ENCODE measurements at places on chromosomes 5 and 9.

DNA sequence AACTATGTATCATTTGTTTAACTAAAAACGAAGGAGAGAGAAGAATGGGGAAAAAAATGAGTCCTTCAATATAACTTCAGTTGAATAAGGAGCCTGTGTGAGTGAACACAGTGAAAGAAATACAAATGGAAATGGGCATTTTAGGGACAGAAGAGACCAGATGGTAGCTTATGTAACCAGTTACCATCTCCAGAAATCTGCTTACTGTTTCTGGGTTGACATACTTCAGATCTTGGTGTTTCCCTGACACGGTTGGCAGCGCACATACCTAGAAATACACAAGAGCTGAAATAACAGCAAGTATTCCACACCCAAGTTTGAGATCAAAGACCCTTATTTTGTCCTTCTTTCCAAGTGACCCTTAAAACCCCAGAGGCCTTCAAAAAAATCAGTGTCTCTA lies 14.9 kb upstream of the GFRA3 start:
- no peak for DNase-seq

- DNase-seq: no peak
Observed at GRCh38 chr5:19676895-19677294, 311.1 kb downstream of the CDH18 start.

DNA sequence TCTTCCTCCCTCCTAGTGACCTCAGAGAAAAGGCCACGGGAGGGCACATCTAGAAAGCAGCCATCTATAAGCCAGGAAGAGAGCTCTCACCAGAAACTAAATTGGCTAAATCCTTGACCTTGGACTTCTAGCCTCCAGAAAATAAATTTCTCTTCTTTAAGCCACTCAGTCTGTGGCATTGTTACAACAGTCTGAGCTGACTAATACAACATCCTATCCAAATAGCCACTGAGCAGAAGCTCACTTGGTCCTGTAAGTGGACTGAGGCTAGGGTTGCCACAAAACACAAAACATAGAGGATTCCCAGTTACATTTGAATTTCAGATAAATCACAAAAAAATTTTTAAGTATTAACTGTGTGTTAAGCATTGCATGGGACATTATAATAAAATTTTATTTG lies 383.4 kb downstream of the MLLT3 start:
- no peak for DNase-seq

DNA sequence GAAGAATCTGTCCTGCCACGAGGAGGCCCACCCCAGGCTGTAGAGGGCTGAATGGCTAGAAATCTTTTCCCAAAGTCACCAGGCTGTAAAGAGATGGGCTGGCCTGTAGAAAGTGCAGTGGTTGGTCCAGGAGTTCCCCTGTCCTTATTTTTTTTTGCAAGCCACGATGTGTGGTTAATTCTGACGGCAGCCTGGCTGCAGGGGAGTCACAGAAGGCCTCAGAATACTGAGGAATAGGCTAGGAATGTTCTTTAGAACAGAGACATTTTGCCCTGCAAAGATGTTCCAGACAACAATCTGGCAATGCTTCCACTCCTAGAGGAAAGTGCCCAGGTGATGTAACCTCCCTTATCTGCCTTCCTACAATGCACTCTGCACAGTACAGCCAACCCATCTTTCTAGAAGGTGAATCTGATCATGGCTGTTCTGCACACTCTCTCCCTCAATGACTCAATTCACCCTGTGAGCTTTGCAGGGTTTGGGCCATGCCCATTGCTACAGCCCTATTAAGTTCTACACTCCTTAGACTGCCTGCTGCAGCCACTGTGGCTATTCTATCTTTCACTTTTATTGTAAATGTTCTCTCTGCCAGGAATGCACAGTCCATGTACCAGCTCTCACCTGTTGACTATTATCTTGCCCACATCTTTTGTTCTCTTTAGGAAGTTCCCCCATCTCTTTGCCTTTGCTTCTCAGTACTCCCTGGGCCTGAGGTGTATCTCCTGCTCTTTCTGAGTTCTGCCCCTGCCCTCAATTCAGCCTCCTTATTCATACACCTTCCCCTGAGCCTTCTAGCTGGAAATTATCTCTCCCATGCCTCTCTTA lies 377.8 kb upstream of the CLINT1 start:
- no peak for DNase-seq

DNA sequence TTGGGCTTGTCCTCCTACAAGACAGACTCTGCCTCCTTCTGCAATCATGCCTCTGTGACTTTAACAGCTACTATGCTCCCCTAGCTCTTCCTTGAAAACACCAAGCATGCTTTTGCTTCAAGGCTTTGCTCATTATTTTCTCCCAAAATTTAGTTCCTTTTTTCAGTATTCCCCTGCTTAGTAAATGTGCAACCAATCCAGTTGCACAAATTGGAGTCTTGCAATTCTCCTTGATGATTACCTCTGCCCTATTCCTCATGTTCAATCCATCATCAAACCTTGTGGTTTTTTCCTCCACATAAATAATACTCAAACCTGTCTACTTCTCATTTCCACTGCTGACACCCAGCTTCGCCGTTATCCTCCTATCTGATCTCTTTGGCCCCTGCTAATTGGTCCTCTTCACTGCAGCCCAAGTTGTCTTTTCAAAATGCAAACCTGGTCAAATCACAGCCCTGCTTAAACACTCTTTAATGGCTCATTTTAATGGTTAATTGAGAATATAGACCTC lies 296.3 kb downstream of the CWC27 start:
- no peak for DNase-seq

DNA sequence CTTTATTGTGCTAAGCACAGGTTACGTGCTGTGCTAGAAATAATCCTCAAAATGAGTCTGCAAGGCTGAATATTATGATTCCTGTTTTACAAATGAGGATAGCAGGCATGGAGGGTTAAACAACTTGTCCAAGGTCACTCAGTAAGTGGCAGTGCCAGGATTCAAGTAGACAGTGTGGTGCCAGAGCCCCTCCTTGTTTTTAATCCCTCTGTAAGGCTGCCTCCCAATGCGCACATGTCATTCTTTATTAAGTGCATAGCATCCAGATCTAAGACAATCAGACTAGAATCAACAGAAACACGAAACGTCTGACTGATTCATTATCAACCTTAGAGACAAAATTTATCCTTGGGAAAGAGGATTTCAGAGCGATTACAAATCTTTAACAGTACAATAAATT lies 199.6 kb downstream of the SMARCA2 start:
- no peak for DNase-seq

DNA sequence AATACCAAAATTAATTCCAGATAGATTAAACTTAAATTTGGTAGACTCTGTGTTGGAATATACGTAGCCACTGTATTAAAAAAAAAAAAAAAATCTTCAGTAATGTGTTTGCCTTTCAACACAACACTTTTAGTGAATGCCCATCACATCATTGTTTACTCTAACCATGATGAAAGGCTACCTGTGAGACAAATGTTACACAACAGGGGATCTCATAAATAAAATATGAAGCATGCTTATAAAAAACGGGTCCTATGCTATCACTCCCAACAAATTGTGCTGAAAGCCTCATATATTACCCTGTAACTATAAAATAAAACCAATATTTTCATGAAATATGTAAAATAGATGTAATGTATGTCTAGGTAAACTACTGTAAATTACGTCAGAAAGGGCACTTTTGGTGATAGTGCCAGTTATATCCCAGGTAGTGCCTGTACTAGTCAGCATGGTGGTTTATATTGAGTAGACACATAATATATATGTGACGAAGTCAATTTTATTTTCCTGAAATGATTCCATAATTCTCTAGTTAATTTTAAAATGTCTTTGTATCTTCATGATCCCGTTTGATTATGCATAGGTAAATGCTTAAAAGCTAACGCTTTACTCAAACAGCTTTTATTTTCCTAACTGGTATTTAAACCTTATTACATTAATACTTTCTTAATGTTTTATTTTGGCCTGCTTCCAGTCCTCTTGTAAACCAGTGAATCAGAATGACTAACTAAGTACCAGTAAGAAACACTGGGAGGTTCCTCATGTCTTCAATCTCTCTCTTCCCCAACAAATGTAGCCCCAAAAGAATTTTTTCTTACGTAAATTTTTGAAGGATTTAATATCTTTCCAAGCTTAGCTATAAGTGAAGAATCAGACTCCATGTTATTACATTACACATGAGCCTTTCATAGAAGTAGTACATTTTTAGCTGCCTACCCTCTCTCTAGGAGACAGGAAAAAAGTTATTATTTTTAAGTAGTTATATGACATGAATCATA lies 420.3 kb downstream of the GABRG2 start:
- no peak for DNase-seq

DNA sequence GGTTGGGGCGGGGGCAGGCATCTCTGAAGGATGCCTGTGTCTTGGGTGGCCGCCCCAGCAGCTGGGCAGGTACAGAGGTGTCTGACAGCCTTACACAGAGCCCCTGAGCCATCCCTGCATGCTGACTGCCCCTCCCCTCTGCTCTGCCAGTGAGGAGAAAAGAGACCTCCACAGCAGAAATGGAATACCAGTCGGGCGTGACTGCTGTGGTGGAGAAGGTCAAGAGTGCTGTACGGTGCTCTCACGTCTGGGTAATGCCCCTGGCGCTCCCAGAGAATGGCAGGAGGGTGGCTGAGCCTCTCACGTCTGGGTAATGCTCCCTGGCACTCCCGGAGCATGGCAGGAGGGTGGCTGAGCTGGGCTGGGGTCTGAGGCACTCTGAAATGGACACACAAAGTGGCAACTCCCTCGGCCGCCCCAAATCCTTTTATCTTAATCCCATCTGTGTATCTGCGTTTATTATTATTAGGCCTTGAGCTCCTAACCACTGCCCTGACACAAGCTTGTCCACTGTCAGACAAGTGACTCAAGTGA lies 2.5 kb upstream of the RABL6 start:
- no peak for DNase-seq

GRCh38 chr5:149745212-149745942 lies 15.3 kb downstream of the PPARGC1B start:
- DNase-seq: no peak

DNA sequence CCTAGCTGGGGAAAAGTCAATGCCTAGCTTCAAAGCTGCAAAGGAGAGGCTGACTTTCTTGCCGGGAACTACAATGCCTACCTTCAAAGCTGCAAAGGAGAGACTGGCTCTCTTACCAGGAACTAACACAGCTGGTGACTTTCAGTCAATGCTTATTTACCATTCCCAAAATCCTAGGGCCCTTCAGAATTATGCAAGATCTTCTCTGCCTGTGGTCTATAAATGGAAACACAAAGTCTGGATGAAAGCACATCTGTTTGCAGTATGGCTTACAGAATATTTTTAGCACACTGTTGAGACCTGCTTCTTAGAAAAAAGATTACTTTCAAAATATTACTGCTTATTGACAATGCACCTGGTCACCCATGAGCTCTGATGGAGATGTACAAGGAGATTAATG lies 259.4 kb downstream of the PLK2 start:
- DNase-seq: no peak

- DNase-seq: no peak
Observed at GRCh38 chr5:111498346-111498745, 14.0 kb downstream of the STARD4 start.

- no peak for DNase-seq
Observed at GRCh38 chr5:1245905-1246576, 20.9 kb downstream of the SLC6A18 start.

GRCh38 chr5:164358531-164359259 lies 853.3 kb downstream of the MAT2B start:
- no peak for DNase-seq

- peak; percentile 25 for DNase-seq
Observed at GRCh38 chr9:96038271-96038670, 162.8 kb downstream of the ERCC6L2 start.

- DNase-seq: no peak
Observed at GRCh38 chr5:32780508-32780919, 69.4 kb downstream of the NPR3 start.

DNA sequence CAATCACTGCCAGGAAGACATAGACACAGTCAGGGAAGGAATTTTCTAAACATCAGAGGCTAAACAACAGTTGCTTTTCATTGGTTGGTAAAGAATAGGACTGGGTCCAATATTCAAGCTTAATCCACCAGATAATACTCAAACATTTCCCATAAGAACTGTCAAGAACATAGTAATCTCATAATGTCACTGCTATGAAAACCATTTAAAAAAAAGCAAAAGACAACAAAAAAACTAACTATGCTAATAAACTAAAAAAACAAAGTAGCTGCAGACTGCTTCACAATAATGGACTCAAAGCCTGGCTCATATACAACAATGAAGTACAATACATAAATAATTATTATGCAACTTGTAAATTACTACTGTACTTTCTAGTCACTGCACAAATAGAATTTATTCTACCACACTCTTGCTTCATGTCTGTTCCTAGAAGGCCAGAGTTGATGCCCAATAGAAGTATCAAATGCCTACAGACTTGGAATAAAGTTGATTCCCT lies 148.7 kb downstream of the MLLT3 start:
- no peak for DNase-seq

Data from pancreas (tissue), 10 donors.